CD4-positive, alpha-beta T cell treated with Interleukin-4 for 4 hours (primary cell): ENCODE measurements at places on chromosomes 5 and 9.
A peak's percentile ranks its signal among the peaks of the same experiment; 100 is the strongest.

- no peak for DNase-seq
Observed at GRCh38 chr9:129235041-129235930, 57.2 kb upstream of the IER5L start.

GRCh38 chr5:108315829-108316228 is 66.1 kb downstream of the FBXL17 start:
- no peak for DNase-seq

DNA sequence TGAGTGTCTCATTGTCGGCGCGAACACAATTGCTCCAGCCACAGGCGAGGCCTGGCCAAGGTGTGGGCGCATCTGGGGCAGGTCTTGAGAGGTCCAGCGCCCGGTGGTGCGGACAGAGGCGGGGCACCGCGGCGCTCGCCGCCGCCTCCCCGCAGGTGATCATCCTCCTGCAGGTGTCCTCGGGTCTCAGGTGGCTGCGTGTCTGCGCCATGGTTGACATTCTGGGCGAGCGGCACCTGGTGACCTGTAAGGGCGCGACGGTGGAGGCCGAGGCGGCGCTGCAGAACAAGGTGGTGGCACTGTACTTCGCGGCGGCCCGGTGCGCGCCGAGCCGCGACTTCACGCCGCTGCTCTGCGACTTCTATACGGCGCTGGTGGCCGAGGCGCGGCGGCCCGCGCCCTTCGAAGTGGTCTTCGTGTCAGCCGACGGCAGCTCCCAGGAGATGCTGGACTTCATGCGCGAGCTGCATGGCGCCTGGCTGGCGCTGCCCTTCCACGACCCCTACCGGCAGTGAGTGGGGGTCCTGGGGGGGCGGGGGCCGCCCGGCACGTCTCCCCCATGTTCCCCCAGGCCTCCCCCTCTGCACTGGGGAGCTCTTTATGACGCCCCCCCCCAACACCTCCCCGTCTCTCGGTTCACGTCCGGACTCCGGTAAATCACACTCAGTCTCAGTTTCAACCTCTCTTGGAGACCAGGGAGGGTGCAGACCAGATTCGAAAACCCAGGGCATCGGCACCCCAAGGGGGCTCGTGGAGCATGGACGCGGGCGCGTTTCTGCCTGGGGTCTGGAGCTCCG is 446 bp downstream of the NXNL2 start:
- DNase-seq = no peak

- DNase-seq = peak; percentile 74
Observed at GRCh38 chr9:109320742-109321448, at the start of gene EPB41L4B. TSS of gene EPB41L4B (minus strand) at chr9:109321059. CDS start at chr9:109320446, 613 bp downstream.

DNA sequence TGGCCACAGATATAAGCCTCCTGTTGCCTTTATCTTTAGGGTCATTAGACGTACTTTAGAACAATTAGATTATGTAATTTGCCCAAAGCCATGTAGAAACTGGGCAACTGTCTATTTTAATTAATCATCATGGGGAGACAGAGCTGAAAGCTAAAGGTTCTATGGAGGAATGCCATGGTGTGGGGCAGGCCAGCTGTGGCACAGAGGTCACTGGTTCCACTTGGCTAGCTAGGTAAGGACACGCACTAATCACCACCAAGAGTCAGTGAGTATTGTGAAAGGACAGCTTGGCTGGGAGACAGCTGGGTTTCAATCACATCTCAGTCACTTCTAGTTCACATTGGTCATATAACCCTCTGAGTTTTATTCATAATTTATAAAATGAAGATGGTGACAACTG is 81.7 kb downstream of the HMHB1 start:
- no peak for DNase-seq

DNA sequence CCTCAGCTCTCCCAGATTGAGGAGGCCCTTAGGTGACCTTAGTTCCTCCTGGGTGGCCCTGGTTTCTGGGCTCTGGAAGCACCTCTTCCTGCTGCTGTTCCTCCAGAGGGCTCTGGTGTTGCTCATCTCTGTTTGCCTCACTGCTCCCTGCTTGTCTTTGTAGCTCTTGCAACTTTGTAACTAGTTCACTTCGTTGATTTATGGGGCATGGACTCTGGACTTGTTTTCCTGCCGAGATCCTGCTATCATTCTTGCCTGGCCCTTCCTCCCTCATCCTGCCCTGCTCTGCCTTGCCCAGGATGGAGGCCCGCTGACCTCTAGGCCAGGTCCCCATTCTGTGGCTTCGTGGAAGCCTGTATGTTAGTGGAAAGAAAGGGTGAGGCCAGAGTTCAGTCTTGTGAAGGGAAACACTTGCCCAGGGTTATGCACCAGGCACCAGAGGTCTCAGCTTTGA is 169.3 kb downstream of the MACROH2A1 start:
- DNase-seq = no peak

GRCh38 chr5:6518298-6519057 is 69.8 kb downstream of the UBE2QL1 start:
- no peak for DNase-seq

- no peak for DNase-seq
Observed at GRCh38 chr5:178348356-178349074, 115.9 kb upstream of the PHYKPL start.

DNA sequence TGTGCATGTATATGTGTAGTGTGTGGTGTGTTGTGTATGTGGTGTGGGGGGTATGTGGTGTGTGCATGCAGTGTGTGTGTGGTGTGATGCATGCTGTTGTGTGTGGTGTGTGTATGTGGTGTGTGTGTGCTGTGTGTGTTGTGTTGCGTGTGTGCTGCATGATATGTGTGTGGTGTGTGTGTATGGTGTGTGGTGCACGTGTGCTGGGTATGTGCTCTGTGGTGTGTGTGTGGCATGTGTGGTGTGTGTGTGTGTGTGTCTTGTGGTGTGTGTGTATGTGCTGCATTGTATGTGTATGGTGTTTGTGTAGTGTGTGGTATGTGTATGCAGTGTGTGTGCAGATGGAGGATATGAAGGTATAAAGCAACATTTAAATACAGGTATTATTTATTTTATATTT is 50.5 kb upstream of the CKS2 start:
- no peak for DNase-seq

- DNase-seq = peak; percentile 66
Observed at GRCh38 chr9:112754578-112754977, 4.0 kb downstream of the SNX30 start.

DNA sequence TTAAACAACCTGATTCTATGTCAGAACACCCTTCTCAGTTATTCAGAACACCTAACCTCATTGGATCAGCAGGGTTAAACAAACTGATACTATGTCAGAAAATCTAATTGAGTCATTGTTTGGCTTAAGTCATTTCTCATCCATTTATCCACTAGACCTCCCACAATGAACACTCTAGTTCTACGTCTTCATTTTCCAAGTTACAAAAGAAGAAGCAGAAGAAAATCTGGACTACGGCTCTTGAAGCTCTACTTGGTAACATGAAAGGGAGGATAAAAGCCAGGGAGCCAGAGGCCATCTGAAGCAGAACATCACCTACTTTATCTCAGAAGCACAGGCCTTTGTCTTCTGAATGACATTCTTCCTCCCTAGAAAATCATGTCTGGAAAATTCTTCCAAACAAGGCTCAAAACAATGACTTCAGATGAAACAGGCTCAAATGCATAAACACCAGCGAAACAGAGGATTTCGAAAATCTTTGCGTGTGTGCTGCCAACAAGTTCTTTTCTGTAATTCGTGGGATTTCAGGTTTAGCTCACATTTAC is 35.4 kb upstream of the TGFBI start:
- DNase-seq = no peak

DNA sequence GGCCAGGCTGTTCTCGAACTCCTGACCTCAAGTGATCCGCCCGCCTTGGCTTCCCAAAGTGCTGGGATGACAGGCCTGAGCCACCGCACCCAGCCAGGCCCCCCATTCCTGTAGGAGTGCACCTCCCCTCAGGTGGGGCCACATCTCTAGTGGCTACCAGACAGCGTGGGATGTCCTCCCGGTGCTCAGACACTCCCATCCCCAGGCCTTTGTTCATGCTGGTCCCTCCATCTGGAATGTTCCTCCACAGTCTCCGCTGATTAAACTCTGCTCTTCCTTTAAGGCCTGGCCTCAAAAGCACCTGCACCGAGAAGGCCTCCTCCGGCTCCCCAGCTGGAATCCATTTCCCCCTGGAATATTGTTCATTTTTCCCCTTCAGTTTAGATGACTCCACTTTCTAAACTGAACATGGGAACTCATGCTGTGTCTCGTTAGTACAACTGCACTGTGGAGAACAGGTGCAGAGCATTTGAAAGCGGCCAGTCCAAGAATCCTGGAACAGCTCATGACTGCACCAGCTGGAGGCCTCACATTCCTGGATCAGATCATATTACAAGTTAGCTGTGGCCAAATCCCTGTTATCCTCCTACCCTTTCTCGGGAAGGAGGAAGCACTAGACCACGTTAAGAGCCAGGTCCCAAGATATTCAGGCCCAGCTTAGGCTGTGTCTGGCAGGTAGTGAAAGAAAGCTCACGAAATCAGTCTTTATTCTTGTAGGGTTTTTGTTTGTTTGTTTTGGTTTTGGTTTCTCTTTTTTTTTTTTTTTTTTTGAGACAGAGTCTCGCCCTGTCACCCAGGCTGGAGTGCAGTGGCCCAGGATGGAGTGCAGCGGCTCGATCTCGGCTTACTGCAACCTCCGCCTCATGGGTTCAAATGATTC is 10.8 kb upstream of the PRRC2B start:
- DNase-seq = no peak

DNA sequence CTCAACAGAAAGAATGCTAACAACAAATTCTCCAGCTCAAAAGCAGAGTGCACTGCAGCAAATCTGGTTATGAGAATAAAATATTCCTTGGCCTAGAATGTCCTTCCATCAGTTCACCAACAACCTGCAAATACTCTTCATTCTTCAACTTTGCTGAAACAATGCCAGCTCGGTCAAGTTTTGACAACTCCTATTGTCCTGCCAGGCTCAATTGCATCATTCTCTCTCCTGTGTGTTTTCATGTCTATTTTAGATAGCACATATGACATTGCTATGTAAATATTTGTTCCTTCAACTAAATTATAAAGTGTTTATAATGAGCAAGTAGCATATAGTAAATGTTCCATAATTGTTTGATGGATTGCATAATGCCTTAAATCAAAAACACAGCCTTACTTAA is 463.8 kb downstream of the TLE1 start:
- no peak for DNase-seq

DNA sequence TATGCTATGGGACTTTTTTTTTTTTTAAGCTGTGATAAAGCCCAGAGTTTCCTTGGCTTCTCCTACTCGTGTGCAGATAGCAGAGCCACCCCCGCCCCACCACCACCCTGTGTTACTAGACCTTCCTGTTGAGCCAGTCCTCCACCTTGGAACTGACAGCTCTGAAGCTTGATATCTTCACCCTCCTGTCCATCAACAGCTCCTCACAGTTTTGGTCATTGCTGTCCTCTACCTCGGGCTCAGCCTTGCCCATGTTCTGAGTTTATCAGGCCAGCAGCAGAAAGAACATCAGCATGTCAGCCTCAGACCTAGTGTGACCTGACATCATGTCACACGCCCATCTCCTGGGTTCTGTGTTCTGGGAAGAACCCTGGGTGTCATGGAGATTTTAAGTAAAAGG is 167.1 kb upstream of the RAI14 start:
- DNase-seq = no peak

GRCh38 chr5:83249156-83249555 is 171.8 kb downstream of the XRCC4 start:
- DNase-seq = no peak

DNA sequence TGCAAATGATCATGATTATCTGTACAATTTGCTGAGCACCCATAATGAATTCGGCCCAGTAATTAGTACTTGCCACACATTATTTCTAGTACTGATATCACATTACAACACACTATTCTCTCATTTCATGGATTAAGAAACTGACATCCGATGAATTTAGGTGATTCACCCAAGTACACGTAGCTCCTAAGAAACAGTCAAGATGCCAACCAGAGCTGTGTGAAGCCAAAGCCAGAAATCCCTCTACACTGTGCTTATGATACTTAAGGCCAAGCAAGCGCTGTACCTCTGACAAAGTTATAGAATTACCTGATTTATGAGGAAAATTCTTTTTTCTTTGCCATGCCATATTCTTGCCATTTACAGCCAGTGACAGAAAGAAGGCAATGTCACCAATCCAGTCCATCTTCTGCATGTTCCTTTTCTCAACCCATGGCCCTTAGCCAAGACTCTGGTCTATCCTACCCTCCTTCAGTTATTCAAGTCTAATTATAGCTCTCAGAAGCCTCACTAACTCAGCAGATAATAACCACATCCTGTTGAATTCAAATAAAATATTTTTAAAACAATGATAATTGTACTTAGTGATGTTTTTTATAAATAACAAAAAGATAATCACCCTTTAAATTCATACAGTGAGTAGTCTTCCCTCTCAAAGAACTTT is 74.3 kb upstream of the PTGER4 start:
- DNase-seq = peak; percentile 28

- DNase-seq = no peak
Observed at GRCh38 chr5:19496056-19496455, 491.9 kb downstream of the CDH18 start.

GRCh38 chr5:71883742-71884103 is 164.6 kb downstream of the CARTPT start:
- DNase-seq = no peak

- no peak for DNase-seq
Observed at GRCh38 chr9:91907484-91908292, 42.3 kb downstream of the ROR2 start.

DNA sequence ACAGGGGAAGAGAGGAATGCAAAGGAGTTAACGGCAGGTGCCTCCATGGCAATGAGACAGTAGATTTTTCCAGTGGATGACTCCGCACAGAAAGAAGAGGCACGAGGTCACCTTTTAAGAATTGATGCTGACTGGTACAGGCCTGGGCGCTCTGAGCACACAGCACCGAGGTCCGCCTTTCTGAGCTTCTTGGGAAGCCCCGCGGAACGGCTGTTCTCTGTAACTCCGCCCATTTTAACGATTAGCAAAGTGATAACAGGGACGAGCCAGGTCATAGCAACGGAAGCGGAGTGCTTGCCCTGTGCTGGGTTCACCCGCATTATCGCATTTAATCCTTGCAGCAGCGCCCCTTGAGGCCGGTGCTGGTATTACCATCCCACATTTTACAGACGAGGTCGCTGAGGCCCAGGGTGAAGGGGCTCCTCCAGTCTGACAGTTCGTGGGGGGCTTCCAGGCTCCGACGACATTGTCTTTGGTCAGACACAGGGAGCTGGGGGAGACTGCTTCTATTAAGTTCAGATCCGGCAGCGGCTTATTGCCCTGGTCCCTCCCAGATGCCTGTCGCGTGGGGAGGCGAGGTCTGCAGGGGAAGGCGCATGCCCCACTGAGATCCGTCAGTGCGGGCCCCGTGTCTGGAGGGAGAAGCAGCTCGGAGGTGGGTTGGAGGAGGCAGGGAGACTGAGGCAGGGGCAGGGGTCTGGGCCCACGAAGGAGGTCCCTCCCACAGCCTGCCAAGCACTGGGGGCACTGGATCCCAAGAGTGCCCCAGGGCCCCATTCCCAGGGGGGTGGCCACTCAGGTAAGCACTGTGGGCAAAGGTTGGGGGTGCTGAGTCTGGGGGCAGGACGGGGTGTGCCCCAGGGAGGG is 22.3 kb upstream of the HMCN2 start:
- DNase-seq = peak; percentile 84
